ENCODE measurements at places on chromosomes 6 and 20.

GRCh38 chr6:130810307-130811030 lies 16.7 kb upstream of the SMLR1 start:
- no peak for DNase-seq

- DNase-seq = no peak
Observed at GRCh38 chr6:52331793-52332457, 30.0 kb upstream of the PAQR8 start.

GRCh38 chr6:28225056-28225834 lies at the start of gene ZSCAN9:
Gene ZSCAN9 (plus strand): TSS chr6:28225275. CDS start chr6:28227085, 1,810 bp downstream.
- peak; percentile 46 for DNase-seq

GRCh38 chr6:54730767-54731630 lies 115.6 kb upstream of the FAM83B start:
- no peak for DNase-seq

- no peak for DNase-seq
Observed at GRCh38 chr6:147531321-147531720, 22.8 kb downstream of the SAMD5 start.

DNA sequence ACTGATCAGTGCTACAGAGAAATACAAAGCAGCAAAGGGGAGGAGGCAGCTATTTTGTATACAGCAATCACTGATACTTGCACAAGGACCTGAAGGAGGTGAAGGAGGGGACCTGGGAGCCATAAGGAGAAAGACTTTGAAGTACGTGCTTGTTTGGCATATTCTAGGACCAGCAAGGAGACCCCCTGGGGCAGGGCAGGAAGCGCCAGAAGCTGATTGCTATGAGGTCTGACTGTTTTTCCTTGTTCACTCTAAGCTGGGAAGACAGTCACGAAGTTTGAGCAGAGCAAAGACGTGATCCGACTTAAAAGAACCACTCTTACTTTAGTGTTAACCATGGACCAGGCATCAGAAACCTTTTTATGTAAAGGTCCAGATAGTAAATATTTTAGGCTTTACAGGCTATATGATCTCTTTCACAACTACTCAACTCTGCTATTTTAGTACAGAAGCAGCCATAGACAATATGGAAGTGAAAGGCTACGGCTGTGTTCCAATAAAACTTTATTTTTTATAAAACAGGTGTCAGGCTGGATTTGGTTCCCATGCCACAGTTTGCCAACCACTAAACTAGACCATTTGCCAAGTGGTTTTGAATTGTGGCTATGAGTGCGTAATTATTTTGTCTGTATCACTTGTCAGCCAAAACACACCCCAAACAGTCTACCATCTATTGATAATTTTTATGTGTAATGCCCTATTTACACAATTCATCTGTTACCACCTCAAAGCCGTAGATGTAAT lies 217.9 kb downstream of the PRL start:
- no peak for DNase-seq

- DNase-seq = no peak
Observed at GRCh38 chr6:150734235-150734634, 131.3 kb upstream of the MTHFD1L start.

DNA sequence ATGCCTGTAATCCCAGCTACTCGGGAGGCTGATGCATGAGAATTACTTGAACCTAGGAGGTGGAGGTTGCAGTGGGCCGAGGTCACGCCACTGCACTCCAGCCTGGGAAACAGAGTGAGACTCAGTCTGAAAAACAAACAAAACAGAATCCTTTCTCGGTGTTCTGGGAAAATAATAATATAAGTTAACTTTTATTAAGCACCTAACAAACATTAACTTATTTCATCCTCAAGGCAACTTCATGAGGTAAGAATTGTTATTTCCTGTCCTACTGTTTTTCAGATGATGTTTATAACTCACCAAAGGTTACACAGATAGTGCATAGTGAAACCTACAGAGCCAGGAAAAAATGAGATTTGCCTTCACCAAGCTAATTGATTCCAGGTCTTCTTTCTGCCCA lies 221.4 kb downstream of the PHACTR1 start:
- no peak for DNase-seq

DNA sequence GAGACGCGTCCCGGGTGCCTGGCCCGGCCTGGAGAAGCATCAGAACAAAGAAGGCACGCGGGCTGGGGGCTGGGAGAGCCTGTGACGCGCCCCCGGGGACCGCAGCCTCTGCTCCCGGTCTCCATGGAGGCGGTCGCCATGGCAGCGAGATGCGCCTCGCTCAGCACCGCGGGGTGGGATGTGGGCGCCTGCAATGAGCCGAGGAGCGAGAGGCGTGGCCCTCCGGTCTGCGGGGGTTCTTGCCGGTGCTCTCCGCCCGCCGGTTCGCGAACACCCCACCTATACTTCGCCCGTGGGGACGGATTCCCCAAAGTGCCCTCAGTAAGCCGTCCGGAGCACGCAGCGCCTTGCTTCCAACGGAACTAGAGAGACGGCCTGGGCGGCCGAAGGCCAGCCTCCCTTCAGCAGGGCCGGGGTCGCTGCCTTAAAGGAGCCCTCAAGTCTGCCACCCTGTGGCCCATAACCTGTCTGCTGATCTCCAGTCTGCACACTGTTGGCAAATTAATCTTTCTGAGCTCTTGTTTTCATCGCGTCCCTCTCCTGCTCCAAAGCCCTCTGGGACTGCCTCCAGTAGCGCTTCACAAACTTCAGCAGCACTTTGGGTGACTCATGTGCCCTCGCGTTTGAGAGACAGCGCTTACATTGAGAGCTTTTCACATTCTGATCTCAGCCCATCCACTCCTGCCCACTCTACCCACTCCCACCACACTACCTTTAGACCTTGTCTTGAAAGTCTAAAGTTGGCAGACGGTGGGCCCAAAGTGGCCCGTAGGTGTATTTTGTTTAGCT lies 983 bp upstream of the ADISSP start:
- peak; percentile 68 for DNase-seq
